CD4-positive, CD25-positive, alpha-beta regulatory T cell (primary cell): ENCODE measurements at places on chromosomes 3 and 15. TPM values are rescaled to one million over a fixed set of nuclear protein-coding genes. Genes with fewer than 3 reads are reported as not detected.

THSD4 gene
- polyA plus RNA-seq: not detected

IL12A gene
- polyA plus RNA-seq: 1.1 TPM

CYP19A1 gene
- not detected for polyA plus RNA-seq

PLSCR5 gene
- polyA plus RNA-seq: not detected
